CD8-positive, alpha-beta memory T cell (primary cell): ENCODE measurements at places on chromosomes 1 and 21. TPM values are rescaled to one million over a fixed set of nuclear protein-coding genes. Genes with fewer than 3 reads are reported as not detected.
A peak's percentile ranks its signal among the peaks of the same experiment; 100 is the strongest.

GRCh38 chr1:219928791-219929118, 398 bp upstream of the SLC30A10 start:
- no peaks in the 10 kb centered on the region for H3K27me3 ChIP-seq
- no peak for DNase-seq
- H3K4me3 ChIP-seq: no peak overlapping the region
- no peaks in the 10 kb centered on the region for H3K36me3 ChIP-seq

GRCh38 chr1:210764536-210764935, 369.4 kb downstream of the KCNH1 start:
- H3K36me3 ChIP-seq: no peaks in the 10 kb centered on the region
- no peak overlapping the region for H3K4me3 ChIP-seq
- no peaks in the 10 kb centered on the region for H3K4me1 ChIP-seq
- no peak overlapping the region for H3K27ac ChIP-seq
- no peak for DNase-seq

- H3K4me3 ChIP-seq: no peak overlapping the region
- no peak for DNase-seq
- H3K36me3 ChIP-seq: no peaks in the 10 kb centered on the region
- H3K27me3 ChIP-seq: peaks cover 5% of the 10 kb centered on the region
These were observed 3.9 kb downstream of the BCAR3 start for GRCh38 chr1:93677729-93678128.

GRCh38 chr1:239283216-239283615, 103.2 kb upstream of the CHRM3 start:
- DNase-seq: no peak
- no peaks in the 10 kb centered on the region for H3K27me3 ChIP-seq
- no peaks in the 10 kb centered on the region for H3K4me1 ChIP-seq
- H3K27ac ChIP-seq: no peak overlapping the region
- H3K36me3 ChIP-seq: no peaks in the 10 kb centered on the region

GRCh38 chr1:156709757-156710489, 4.5 kb upstream of the CRABP2 start:
- H3K4me1 ChIP-seq: peaks cover 23% of the 10 kb centered on the region
- H3K4me3 ChIP-seq: no peak overlapping the region
- DNase-seq: no peak
- no peak overlapping the region for H3K27ac ChIP-seq
- H3K36me3 ChIP-seq: no peaks in the 10 kb centered on the region

DNA sequence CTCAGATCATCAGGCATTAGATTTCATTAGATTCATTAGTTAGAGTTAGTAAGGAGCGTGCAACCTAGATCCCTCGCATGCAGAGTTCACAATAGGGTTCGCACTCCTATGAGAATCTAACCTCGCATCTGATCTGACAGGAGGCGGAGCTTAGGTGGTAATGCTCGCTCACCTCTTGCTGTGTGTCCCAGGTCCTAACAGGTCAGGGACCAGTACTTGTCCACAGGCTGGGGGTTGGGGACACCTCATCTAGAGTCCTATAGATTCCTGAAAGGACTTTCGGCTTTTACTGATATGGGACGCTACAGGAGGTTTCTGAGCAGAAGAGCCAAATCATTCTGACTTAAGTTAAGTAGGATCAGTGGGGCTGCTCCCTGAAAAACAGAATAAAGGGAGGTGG, 91.4 kb downstream of the AKT3 start:
- no peaks in the 10 kb centered on the region for H3K27me3 ChIP-seq
- H3K4me1 ChIP-seq: no peaks in the 10 kb centered on the region
- no peaks in the 10 kb centered on the region for H3K36me3 ChIP-seq
- H3K27ac ChIP-seq: no peak overlapping the region
- DNase-seq: no peak

- DNase-seq: peak; percentile 17
These were observed 82.8 kb downstream of the TRIM33 start for GRCh38 chr1:114428083-114428754.

- H3K27me3 ChIP-seq: peaks cover 11% of the 10 kb centered on the region
- H3K27ac ChIP-seq: no peak overlapping the region
- no peak overlapping the region for H3K4me3 ChIP-seq
These were observed 44.9 kb upstream of the TINAGL1 start for GRCh38 chr1:31531177-31531999.

DNA sequence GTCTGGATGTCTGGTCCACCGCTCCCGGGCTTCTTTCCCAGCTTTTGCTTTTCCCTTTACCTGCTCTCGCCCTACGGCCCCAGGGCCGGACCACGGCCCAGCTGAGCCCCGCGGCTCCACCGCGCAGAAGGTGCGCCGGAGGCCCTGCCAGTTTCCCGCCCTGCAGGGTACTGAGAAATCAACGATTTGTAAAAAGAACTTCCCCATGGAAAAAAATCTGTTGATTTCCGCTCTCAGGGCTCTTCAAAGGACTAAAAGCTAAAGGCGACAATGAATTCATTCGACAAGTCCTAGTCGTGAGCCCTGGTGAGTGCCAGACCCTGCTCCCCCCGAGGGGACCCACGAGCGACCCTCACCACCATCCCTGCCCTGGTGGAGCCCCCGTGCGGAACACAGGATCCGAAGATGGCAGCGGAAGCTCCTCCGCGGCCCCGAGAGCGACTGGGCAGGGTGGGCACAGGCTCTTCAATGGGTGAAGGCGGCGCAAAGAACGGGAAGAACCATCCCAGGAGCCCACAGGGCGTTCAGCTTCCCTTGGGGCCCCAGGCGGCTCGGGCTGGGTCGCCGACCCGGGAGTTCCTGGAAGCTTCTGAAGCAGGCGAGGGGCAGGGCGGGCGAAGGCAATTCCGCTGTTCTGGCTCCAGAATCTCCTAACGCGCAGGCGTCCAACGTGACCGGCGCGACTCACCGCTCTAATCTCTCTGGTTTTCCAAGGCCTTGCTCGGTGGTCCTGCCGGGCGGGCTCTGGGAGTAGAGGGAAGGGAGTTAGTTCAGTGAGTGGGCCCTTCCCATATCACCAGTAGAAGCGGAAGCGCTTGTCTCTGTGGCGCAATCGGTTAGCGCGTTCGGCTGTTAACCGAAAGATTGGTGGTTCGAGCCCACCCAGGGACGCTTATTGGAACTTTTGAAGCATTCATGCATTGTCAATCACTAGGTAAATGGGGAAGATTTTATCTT, 6.6 kb upstream of the RNU1-2 start:
- H3K4me3 ChIP-seq: peak overlapping the region; percentile 81
- peak overlapping the region; percentile 61 for H3K27ac ChIP-seq
- DNase-seq: no peak

The HSD3B2 gene
- total RNA-seq: not detected

The PMF1 gene
- total RNA-seq: 88.3 TPM

The SYPL2 gene
- total RNA-seq: not detected

The CRYBG2 gene
- 0.85 TPM for total RNA-seq

The NT5C1A gene
- total RNA-seq: not detected

The TRIM67 gene
- not detected for total RNA-seq

The LIN28A gene
- total RNA-seq: not detected
